ENCODE measurements at places on chromosomes 4 and X.

DNA sequence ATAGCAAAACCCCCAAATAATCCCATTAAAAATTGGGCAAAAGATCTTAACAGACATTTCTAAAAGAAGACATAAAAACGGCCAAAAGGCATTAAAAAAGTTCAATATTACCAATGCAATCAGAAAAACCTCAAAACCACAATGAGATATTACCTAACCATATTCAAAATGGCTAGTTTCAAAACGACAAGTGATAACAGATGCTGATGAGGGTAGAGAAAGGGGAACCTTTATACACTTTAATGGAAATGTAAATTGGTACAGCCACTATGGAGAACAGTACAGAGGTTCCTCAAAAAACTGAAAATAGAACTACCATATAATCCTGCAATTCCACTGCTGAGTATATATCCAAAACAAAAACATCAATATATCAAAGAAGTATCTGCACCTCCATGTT lies 6.2 kb downstream of the AADAT start:
- DNase-seq = no peak

DNA sequence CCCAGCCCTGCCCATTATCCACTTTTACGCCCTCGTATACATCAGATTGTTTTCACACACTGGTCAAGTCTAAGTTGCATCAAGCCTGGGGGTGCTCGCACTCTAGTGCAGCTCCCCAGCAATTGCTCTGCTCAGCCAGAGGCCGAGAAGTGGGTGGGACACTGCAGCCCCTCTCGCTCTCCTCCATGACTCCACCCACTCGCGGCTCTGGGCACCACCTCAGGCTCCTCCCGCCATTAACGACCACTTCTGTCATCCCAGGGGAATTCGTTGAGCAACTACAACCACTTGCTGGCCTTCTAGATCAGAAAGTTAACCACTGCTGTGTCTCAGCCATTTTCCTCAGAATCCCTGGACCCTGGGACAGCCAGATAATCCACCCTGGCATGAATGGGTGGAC lies 53.6 kb downstream of the ETNPPL start:
- no peak for DNase-seq

DNA sequence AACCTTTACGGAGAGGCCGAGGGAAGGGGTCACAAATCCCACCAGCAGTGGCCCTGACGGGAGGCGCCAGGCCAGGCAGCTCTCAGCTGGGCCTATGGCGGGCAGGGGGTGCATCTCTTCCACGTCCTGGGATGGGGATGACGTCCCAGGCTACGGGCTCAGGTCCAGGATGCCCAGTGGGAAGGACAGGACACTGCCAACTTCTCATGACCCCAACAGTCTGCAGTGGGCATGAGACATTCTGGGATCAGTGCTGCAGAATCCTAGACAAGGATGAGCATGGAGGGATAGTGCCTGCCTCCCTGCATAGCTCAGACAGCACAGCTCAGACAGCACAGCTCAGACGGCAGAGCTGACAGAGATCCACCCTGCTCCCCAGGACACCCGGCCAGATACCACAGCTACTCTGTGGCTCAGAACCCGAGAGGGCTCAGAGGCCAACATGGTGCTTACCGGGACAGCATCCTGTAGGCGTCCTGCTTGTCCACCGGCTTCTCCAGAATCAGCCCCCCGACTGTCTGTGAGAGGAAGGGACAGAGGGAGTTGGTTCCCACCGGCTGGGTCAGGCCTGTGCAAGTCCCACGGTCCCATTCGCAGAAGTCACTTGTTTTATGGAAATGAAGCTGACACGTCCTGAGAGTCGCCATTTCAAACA lies 17.3 kb downstream of the ASMTL start:
- DNase-seq = no peak

DNA sequence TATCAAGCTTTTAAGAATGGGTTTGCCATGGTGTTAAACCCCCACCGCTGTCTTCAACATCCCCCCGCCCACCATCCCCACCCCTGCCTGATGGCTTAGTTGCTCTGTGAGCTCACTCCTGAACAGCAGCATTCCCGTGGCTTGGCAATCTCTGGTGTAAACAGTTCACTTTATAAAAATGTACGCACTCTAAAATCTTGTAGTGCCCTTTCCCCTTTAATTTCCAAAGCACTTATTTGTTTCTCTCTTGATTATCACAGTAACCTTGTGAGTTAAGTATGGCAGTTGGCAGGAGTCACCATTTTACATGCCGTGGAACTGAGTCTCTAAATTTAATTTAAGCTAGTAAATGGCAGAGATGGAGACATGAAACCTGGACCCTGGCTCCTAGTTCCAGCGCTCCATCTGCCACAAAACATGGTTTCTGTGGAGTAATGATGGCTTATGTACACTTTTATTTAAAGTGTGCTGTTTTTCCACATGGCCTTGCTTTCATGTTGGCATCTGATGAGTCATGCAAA lies 123.1 kb downstream of the AFF1 start:
- no peak for DNase-seq

- no peak for DNase-seq
Measured at GRCh38 chrX:39262641-39263040, 461.4 kb downstream of the MID1IP1 start.

DNA sequence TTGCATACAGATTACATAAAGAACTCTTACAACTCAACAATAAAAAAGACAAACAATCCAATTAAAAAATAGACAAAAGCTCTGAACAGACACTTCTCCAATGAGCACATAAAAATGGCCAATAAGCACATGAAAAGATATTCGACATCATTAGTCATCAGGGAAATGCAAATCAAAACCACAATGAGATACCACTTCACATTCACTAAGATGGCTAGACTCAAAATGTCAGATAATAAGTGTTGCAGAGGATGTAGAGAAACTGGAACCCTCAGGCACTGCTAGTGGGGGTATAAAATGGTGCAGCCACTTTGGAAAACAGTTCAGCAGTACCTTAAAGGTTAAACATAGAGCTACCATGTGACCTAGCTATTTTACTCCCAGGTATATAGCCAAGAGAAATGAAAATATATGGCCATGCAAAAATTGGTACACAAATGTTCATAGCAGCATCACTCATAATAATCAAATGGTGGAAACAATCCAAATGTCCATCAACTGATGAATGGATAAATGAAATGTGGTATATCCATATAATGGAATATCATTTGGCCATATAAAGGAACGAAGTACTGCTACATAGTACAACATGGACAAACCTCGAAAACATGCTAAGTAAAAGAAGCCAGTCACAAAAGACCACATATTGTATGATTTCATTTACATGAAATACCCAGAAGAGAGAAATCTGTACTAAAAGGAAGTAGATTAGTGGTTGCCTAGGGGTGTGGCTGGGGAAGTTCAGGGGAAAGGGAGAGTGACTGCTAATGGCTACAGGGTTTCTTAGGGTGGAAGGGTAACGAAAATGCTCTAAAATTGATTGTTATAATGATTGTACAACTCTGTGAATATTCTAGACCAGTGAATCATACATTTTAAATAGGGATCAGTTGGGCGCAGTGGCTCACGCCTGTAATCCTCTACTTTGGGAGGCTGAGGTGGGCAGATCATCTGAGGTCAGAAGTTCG lies 29.4 kb downstream of the SASH3 start:
- DNase-seq = no peak

DNA sequence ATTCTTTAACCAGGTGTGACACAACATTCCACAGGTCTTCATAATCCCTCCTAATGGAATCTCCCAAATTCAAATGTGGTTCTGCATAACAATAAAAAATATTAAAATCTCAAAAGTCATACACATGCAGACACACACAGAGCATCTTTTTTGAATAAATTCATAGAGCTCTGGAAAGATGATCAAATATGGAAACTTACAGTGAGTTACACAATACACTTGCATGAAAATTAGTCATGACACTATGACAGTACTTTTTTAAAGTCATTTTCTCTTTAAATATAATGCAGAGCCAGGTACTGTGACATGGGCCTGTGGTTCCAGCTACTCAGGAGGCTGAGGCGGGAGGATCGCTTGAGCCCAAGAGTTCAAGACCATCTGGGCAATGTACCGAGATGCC lies 38.9 kb downstream of the DDX60L start:
- DNase-seq = no peak

- no peak for DNase-seq
Measured at GRCh38 chr4:89939546-89939945, 44.9 kb downstream of the MMRN1 start.

DNA sequence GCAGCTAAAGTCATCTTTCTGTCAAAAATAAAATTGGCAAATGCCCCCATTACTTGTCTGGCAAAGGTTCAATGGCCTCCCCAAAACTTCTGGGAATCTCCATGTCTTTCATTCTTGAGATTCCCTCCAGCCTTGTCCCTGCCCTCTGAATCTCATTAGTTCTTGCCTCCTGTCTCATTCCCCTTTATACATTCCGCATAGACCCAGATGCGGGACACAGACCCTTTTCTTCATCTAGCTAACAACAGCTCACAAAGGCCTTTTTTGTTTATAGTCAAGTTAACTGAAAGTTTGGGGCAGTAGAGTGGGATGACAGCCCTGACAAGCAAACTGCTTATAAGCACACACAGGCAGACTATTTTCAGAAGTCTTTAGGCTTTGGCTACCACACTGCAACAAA lies 306.1 kb upstream of the FAM241A start:
- no peak for DNase-seq

GRCh38 chr4:189507060-189507459 lies 433.6 kb upstream of the FRG1 start:
- no peak for DNase-seq

- DNase-seq = no peak
Measured at GRCh38 chrX:119684916-119685224, 8.1 kb downstream of the SEPTIN6 start.

- DNase-seq = no peak
Measured at GRCh38 chr4:186770481-186771175, 47.0 kb upstream of the FAT1 start.

- no peak for DNase-seq
Measured at GRCh38 chr4:13036841-13037240, 447.3 kb downstream of the RAB28 start.

DNA sequence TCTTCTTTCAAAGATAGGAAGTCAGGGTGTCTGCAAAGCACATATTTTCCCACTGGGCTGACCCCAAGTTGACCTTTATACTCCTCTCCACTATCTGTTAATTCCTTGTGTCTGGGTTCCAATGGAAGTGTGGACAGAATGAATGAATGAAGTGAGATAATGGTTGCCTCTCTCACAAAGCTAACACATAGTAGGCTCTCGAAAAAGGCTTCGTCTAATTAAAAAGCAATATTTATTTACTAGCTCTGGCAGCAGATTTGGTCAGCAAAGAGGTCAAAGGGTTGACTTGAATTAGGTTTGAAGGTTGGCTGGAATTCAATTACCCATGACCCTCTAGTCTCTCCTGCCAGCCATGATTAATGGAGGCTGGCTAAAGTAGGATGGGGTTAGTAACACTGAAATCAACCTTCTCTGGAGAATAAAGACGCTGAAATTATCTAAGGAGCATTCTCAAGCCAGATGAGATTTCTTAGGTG lies 280.3 kb upstream of the KLF3 start:
- no peak for DNase-seq

GRCh38 chr4:146835096-146835495 lies 110.6 kb downstream of the TTC29 start:
- no peak for DNase-seq

DNA sequence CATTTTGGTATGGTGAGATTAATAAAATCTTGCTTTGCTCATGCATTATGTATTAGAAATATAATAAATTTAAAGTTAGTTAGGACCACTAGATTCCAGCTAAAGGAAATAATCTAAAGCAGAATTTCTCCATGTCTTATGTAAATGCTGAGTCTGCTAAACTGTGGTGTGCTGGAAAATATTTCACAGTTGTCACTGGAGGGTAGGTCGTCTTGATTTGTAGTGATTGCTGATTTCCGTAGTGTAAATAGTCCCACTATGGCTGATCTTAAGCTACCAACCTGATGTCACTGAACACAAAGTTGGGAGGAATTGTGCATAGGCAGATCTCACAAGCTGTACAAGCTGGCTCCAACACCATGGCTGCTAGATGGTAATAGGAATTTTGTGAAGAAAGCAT lies 133.4 kb upstream of the NR3C2 start:
- no peak for DNase-seq

- DNase-seq = no peak
Measured at GRCh38 chr4:8731364-8731763, 138.8 kb downstream of the CPZ start.

GRCh38 chr4:94741304-94741703 lies 16.5 kb upstream of the BMPR1B start:
- DNase-seq = no peak

DNA sequence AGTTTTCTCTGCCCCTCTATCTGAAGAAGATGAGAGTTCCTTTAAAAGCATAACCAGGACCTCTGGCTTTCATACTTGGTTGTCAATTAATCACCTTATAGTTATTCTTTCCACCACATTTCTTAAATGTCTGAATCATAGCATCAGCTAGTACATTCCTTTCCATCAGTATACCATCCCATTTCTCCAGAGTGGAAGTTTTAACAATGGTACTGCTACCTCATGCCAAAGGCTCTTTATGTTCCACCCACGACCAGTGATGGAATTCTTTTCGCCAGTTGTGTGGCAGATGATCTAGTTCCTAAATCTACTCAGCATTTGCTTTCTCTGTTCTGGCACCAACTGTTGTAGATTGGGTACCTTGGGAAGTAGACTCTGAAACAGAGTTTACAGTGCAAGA lies 379.8 kb downstream of the ZNF674 start:
- no peak for DNase-seq

- DNase-seq = no peak
Measured at GRCh38 chr4:184434501-184435066, 39.8 kb downstream of the IRF2 start.

GRCh38 chrX:39827951-39828350 lies 269.8 kb downstream of the BCOR start:
- DNase-seq = no peak

GRCh38 chr4:44279066-44279465 lies 169.5 kb downstream of the KCTD8 start:
- no peak for DNase-seq

DNA sequence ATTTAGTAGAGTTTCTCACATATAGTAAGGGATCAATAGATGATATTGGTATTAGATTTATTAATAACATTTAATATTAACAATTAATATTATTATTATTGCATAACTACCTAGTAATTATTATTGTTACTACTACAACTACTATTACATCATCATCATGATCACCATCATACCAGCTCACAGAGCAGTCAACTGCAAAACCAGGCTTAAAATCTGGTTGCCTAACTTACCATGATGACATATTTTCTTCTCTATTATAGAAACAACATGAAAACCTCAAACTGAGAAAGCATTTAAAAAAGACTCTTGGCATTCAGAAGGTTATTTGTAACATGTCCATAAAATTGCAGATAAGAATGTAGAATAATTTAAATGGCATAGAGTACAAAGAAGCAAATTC lies 247.0 kb upstream of the TTC29 start:
- DNase-seq = no peak

DNA sequence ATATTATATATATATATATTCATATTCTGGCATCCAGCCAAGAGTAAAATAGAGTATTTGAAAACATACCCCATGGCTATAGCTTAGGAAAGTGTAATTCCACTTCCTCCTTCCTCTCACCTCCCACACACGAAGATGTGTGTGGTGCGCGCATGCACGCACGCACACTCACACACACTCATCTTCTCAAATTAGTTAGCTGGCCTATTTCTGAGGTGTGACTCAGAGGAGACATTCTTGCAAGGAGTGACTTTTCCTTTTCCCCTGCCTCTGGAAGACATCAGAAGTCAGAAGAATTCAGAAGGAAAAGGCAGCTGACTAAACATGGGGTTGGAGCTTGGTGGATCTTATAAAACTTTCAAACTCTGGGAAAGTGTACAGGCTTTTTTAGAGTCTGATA lies 8.8 kb downstream of the ENPEP start:
- no peak for DNase-seq

- no peak for DNase-seq
Measured at GRCh38 chr4:17605236-17605635, 9.2 kb upstream of the MED28 start.

GRCh38 chr4:189850239-189850856 lies 90.3 kb upstream of the FRG1 start:
- no peak for DNase-seq

Measured in stimulated activated CD4-positive, alpha-beta T cell treated with anti-CD3 and anti-CD28 coated beads, Interleukin-2, amount 100 ng/mL, for 4 hours (primary cell).